ENCODE measurements at places on chromosomes 1 and 21.
A peak's percentile ranks its signal among the peaks of the same experiment; 100 is the strongest.

DNA sequence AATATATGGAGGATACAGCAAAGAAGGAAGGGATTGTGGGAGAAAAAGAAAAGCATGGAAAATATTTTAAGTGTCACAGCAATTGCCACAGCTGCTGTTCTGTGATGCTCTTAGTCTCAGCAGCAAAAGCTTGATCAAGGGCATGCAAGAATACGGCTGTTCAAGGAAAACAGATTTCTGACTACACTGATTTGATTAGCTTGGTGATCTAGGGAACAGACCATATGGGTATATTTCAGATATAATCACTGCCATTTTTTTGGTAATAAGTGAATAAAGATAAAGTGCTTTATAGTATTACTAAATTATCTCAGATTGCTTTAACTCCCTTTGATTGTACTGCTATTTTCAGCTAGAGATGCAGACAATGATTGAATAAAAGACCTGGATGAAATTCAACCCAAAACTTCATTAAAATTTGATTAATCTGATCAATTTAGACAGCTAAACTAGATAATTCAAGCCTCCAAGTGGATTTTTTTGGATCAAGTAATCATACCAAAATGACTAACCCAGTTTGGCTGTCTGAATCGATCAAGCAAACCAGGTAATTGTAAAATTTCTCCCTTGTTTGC is 33.3 kb upstream of the LYPLAL1 start:
- no peak for DNase-seq

DNA sequence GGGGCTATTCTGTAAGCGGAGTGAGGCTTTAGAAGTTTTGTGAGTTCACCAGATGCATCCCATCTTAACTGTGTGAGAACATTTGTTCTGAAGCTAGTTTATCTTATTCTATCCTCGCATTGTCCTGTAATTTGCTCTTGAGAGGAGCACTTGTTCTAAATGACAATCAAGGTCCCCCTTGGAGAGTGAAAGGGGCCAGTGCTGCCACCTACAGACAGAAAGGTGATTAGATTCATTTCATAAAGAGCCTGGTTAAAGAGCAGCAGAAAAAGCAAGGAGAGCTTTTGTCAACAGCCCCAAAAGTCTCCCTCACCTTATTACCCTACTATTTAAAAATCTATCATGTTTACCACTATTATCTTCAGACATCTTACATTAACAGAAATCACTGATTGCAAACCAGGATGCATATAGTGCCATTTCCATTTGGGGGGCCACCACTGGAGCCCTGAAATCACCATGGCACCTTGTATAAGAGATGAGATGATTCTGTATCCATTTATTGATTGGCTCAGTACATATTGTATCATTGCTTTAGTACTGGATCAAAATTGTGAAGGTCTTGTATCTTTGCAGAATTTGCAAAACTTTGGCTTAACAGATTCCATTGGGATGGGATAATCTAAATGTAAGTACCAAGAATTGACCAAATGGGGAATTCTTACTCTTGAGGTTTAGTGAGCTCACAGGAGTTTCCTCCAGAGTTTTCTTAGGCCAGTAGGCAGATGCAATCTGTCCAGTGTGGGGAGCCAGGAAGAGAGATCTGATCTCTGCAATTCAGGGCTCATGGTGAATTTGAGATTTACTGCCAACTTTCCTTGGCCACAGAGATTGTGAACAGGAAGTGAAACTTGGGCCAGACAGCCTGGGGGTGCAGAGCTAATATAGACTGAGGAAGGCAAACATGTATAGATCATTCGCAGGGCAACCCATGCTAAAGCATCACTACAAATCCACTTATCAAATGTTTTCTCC is 64.3 kb upstream of the TRABD2B start:
- DNase-seq: peak; percentile 58

- no peak for DNase-seq
Measured at GRCh38 chr1:158652721-158653334, 33.7 kb downstream of the SPTA1 start.

GRCh38 chr1:22038036-22038435 is 14.5 kb upstream of the CDC42 start:
- no peak for DNase-seq

DNA sequence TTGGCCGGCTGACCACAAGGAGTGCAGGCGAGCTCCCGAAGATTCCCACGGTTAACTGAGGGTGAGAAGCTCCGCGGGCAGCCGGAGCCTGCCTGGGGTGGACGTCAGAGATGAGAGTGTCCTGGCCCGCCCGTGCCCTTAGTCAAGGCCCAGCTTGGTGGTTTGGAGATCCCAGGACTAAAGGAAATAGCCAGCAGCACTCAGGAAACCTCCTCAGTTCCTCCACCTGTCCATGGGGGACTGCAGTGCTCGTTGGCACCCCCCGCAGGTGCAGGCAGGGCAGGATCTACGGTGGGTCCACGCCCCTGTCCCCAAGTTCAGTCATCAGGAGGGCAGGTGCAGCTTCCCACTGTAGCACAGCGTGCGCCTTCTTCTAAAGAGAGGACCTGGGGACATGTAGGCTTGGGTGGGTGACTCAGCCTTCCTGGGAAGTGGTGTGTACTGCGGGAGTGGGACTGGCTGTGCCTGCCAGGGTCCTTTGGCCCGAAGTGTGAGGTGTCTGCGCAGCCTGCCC is 32.5 kb downstream of the SLX9 start:
- DNase-seq: no peak

GRCh38 chr1:180522213-180522515 is 19.8 kb upstream of the ACBD6 start:
- no peak for DNase-seq

- no peak for DNase-seq
Measured at GRCh38 chr1:155301342-155301841, at the start of gene PKLR. Gene PKLR, minus strand, starts transcription at chr1:155301438. Its CDS starts 43 bp downstream, at chr1:155301395.

DNA sequence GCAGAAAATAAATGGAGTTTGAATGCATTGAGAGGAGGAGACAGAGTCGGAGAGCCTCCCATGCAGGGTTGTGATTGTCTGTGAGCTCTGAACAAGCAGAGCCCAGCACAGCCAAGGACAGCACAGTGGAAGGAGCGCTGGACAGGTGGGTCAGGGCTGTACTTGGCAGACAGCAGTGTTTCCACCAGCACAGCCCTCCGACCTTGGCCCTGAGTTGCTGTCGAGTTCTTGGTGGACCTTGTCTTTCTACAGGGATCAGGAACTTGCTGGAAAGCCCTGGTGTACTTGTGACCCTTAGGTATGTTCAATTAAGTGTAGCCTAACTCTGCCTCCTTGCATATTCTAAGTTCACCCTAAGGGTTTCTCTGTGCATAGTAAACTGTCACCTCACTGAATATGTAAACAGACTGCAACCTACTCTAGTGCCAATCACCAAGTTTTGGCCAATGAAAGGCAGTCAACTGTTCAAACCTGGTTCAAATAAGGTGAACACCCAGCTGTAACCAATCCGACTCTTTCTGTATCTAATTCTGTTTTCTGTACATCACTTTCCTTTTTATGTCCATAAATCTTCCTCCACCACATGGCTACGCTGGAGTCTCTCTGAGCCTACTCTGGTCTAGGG is 86.6 kb upstream of the SLC25A33 start:
- no peak for DNase-seq

DNA sequence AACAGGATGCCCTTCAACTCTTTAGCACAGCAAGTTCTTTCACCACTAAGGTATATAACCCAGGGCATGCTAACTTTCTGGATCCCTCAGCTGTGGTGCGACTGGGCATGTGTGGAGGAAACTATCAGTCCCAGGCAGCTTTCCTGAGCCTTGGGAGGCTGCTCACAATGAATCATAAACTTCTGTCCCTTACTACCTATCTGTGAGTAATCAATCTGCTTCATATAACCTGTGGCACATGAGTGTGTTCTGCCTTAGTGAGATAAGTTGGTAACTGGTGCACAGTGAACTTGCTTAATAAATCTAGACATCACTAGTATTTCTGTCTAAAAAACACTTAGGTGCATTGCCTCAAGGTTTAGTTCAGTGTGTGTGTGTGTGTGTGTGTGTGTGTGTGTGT is 158.0 kb downstream of the GPATCH2 start:
- no peak for DNase-seq

GRCh38 chr1:47717341-47717740 is 279.5 kb downstream of the FOXD2 start:
- DNase-seq: no peak

DNA sequence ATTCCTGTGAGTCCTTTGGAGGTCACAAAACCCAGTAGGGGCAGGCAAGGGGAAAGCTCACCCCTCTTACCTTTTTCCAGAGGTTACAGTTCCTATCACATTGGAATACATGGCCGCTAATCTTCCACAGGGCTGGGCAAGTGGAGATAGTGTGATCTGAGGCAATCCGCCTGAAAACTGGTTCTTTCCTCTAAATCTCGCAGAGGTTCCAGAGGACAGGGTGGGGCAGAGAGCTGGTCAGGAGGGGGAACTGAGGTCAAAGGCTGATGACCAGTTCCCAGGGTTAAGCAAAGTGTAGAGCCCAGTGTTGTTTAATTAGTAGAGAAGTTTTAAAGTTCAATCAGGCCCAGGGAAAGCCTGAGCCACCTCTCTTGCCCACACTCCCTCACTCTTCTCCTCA is at the start of gene SERPINC1:
TSS of gene SERPINC1 (minus strand) at position 179 of the 400 bp plus-strand sequence. CDS start at position 111, 68 bp downstream.
- no peak for DNase-seq

DNA sequence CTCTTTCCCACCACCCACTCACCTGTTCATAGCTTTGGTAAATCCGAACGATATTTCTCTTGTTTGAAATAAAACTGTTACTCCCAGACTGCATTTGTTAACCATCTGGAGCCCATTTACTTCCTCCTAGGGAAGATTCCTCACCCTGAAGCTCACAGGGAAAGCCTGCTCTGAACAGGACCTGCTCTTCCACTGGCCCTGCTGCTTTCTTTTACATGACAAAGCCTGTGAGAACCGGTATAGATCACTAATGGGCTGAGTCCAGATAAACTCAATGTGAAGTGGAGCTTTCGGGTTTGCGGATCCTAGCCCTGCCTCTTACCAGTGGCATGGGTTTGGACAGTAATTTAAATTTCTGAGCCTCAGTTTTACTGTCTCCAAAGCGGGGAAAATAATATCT is 45.2 kb downstream of the FAM163A start:
- DNase-seq: no peak

DNA sequence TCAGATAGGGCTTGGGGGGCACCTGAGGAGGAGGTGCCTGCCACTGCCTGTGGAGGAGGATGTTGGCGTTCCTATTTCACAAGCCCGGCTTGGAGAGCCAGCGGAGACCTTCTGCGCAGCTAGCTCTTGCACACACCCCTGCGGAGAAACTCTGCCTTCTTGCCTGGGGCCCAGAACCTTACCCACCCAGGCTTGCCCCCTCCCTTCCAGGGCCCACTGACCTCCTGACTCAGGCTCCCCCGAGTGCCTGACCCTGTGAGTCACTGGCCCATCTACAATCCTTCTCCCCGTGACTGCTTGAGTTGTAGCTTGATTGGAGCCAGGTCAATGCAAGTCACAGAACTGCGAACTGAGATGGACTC is 3.4 kb downstream of the HES2 start:
- DNase-seq: no peak

GRCh38 chr1:9066945-9067807 is 2.3 kb downstream of the SLC2A5 start:
- DNase-seq: no peak

DNA sequence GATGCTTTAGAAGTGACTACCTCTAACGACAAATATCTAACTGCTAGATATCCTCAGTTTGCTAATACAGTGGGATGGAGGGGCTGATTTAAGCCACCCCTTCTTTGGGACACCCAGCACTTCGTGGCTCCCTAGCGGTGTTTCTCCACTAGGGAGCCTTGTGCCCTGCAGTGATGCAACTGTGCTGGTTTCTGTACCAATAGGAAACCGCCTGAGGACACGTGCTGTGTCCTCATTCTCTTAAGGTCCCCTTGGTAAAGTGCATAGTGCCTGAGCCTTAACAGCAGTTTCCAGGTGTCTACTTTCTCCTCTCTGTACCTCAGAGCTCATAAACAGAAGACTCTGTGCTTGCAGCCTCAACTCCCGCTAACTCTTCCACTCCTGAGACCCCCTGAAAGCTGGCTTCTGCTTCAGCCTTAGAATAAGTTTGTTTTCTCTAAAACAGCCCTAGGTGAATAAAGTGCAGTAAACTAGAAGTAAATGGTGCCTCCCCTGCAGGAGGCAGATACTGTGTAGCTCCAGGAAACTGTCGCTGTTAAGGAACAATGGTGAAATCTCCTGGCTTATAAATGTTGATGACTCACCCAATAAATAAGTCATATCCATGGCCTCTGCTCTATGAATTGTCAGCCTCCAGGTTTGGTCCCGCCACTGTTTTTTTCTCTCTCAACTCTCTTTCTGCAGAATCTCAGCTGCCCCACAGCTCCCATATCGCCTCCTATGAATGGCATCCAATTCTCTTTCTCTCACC is 130.4 kb downstream of the AK5 start:
- DNase-seq: no peak

GRCh38 chr1:237416924-237417655 is 375.1 kb downstream of the RYR2 start:
- no peak for DNase-seq

GRCh38 chr1:88985032-88985431 is 7.4 kb downstream of the KYAT3 start:
- DNase-seq: peak; percentile 65

DNA sequence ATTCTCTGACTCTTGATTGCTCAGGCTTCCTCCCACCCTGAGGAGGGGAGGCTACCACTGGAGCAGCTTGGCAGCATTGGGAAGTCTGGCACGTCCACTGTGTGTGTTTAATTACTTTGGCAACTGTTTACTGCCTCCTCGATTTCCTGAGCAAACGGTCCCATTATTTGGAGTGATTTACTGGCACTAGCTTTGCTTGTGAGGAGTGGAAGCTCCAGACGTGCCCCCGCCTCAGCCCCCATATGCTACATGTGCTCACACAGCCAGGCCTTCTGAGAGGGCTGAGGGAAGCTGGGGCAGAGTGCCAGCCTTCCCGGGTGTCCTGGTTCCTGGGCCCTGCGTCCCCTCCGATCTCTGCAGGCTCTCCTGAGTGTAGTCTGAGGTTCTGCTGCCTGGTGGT is 306.2 kb downstream of the PTPRU start:
- no peak for DNase-seq

DNA sequence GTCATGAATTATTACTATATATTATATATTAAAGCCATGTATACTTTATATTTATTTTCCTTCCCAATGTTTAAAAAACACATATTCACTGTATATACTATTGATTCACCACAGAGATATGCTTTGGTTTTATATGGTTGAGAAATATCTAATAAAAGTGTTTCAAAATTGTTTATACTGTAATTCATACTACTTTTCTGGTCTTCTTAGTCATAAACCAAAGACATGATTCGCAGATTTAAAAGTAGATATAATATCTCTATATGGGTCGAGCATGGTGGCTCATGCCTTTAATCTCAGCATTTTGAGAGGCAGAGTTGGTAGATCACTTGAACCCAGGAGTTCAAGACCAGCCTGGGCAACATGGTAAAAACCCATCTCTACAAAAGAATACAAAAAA is 738.4 kb downstream of the USP25 start:
- no peak for DNase-seq

All from BE2C (cell line).